ENCODE measurements at places on chromosomes 11 and 22. TPM values are rescaled to one million over a fixed set of nuclear protein-coding genes. Genes with fewer than 3 reads are reported as not detected.

- no peak for DNase-seq
Observed at GRCh38 chr22:41672780-41673509, 15.7 kb downstream of the SNU13 start.

The FAT3 gene
- total RNA-seq = not detected

DNA sequence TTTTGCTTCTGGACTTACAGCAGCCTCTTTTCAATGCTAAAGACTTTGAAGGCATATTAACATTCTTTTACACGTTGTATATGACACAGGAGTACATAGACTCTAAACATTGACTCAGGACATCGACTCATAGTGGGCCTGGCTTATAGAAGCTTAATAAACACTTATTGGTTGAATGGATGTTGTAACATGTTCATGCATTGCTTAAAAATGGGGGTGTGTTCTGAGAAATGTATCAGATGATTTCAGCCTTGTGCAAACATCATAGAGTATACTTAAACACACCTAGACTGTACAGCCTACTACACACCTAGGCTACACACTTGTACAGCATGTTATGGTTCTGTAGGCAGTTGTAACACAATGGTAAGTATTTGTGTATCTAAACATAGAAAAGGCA is 17.9 kb downstream of the TTC17 start:
- no peak for DNase-seq

- DNase-seq = no peak
Observed at GRCh38 chr11:88806410-88806809, 259.4 kb downstream of the GRM5 start.

- DNase-seq = no peak
Observed at GRCh38 chr22:39277142-39277607, 32.4 kb upstream of the PDGFB start.

The DCUN1D5 gene
- 83.4 TPM for total RNA-seq
